ENCODE measurements at places on chromosomes 3 and 15. TPM values are rescaled to one million over a fixed set of nuclear protein-coding genes. Genes with fewer than 3 reads are reported as not detected.
A peak's percentile ranks its signal among the peaks of the same experiment; 100 is the strongest.

Gene SPRED1
- 26.4 TPM for total RNA-seq

Gene SST
- not detected for total RNA-seq

DNA sequence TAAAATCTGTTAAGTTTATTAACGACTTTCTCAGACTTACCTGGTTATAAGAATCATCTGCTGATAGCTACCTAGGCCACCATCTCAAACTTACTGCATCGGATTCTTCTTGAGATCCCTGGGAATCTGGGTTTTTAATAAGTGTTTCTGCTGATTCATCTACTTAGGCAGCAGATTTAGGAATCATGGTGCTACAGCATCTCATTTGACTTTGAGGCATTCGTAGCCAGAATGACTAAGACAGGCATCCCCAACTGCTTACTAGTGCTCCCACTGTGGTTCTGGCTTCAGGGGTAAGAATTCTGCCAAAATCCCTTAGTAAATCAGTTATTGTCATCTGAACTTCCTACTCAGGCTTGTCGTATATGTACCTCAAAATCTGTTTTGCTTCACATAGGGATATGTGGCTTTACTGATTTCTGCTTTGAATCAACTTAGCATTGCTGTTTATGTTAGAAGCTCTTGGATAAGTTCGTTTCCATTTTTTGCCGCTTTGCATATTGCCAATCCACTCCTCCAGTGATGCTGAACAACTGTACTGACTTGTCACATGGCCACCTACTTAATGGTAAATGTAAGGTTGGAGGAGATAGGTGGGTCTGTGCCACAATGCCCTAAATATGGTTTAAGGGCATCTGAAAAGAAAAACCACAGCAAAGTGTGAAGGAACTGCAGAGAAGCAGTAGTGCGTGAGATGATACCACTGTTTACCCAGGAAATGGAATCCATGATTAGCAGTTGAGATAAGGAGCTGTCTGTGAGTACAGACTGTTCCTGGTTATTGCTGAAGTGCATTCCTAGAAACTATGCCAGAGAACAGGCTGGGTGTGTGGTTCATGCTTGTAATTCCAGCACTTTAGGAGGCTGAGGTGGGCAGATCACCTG lies 60.3 kb downstream of the MAP6D1 start:
- H3K27me3 ChIP-seq = no peaks in the 10 kb centered on the region
- H3K4me1 ChIP-seq = peaks cover 16% of the 10 kb centered on the region
- H3K36me3 ChIP-seq = peaks cover 68% of the 10 kb centered on the region
- DNase-seq = peak; percentile 13

DNA sequence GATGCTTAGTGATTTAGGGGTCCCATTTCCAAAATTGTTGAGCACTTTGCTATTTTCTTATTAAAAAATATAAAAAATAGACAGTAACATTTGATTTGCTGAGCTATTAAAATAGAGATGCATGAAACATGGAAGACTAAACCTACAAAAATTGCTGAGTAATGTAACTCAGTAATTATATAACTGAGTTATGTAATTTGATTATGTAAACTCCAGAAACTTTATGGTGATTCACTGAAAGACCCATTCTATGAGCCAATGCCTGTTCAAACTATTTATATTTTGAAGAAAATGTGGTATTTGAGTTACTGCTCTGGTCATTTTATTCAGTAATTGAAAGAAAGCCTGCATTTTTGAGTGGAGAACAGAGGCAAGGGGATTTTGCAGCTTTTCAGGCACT lies 1221.5 kb upstream of the ALCAM start:
- H3K4me3 ChIP-seq = no peak overlapping the region
- H3K4me1 ChIP-seq = no peaks in the 10 kb centered on the region
- H3K27me3 ChIP-seq = no peaks in the 10 kb centered on the region
- no peaks in the 10 kb centered on the region for H3K36me3 ChIP-seq
- H3K27ac ChIP-seq = no peak overlapping the region

DNA sequence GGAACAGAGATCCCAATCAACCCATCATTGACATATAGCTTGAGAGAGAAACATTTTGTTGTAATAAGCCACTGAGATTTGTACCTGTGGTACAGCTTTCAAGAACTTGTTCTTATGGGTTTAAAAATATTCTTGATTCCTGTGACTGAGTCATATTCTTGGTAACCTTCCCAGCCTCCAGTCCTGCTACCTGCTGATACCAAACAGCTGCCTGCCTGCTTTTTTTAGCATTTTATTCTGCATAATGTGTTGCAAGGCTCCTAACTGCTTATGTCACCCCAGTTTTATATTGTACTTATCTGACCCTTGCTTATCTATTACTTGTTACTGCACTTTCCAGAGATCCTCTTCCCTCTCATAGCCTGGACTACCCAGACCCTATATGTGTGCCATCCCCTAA lies 349.3 kb upstream of the SOX2 start:
- no peak overlapping the region for H3K27ac ChIP-seq
- no peaks in the 10 kb centered on the region for H3K27me3 ChIP-seq
- no peak overlapping the region for H3K4me3 ChIP-seq

- H3K27ac ChIP-seq = no peak overlapping the region
- H3K4me3 ChIP-seq = no peak overlapping the region
- no peak for DNase-seq
- H3K27me3 ChIP-seq = no peaks in the 10 kb centered on the region
- H3K36me3 ChIP-seq = peaks cover 16% of the 10 kb centered on the region
These were observed 8.4 kb downstream of the MYO1E start for GRCh38 chr15:59364248-59364647.

DNA sequence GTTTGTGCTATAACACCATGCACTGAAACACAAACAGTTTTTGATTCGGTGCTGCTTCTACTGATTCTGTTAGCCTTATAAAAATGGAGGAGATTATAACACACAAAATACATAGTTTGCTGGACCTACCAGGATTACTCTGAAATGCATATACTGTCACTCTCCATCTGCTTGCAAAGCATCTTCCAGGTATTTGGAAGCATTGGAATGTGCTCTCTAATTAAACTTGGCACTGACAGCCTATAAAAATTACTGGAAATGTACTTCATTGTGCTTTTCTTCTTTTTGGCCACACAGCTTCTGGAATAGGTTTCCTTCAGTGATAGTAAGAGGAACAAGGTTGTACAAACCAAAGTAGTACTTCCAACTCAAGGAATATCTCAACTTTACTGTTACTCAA lies 376.1 kb downstream of the UNC13C start:
- H3K27me3 ChIP-seq = no peaks in the 10 kb centered on the region
- H3K4me3 ChIP-seq = no peak overlapping the region
- no peaks in the 10 kb centered on the region for H3K36me3 ChIP-seq
- no peak overlapping the region for H3K27ac ChIP-seq

DNA sequence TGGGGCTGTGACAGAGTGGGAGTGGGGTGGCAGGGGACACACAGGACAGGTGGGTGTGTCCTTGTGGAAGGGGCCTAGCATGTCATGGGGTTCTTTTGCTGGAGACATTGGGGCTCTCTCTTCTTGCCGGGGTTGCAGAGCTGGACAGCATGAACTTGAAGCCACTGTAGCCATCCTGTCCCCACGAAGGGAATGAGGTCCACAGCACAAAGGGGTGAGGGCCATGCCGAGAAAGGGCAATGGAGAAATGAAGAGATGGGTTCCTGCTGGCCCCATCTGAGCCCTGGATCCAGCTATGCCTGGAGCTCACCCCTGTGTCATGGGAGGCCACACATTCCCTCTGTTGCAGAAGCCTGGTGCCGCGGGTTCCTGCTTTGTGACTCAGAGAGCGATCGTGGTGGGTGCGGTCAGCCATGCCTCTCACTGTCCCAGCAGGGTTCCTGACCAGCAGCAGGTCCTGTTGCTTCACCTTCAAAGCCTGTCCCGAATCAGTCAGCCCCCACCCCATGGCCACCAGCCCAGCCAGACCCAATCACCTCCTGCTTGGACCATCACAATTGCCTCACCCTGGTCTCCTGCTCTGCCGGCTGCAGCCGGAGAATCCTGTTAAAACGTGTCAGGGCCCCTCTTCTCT lies 50.0 kb downstream of the DNAJB8 start:
- DNase-seq = peak; percentile 96
- peaks cover 18% of the 10 kb centered on the region for H3K4me1 ChIP-seq
- peaks cover 22% of the 10 kb centered on the region for H3K27me3 ChIP-seq
- H3K36me3 ChIP-seq = no peaks in the 10 kb centered on the region
- H3K27ac ChIP-seq = no peak overlapping the region

Gene LYZL4
- total RNA-seq = not detected

Gene SPTBN5
- 1.1 TPM for total RNA-seq

GRCh38 chr3:197003461-197004385 lies 25.9 kb downstream of the MELTF start:
- peak overlapping the region; percentile 71 for H3K4me3 ChIP-seq
- H3K36me3 ChIP-seq = no peaks in the 10 kb centered on the region

GRCh38 chr3:79653266-79653830 lies 114.5 kb downstream of the ROBO1 start:
- H3K36me3 ChIP-seq = no peaks in the 10 kb centered on the region
- H3K27ac ChIP-seq = no peak overlapping the region
- H3K4me1 ChIP-seq = no peaks in the 10 kb centered on the region
- DNase-seq = no peak

GRCh38 chr15:65827065-65827464 lies 35.0 kb upstream of the DENND4A start:
- H3K27me3 ChIP-seq = no peaks in the 10 kb centered on the region
- H3K27ac ChIP-seq = no peak overlapping the region
- DNase-seq = no peak
- peaks cover 4% of the 10 kb centered on the region for H3K4me1 ChIP-seq
- peaks cover 7% of the 10 kb centered on the region for H3K36me3 ChIP-seq
- H3K4me3 ChIP-seq = no peak overlapping the region

Gene NOP10
- 168 TPM for total RNA-seq

Gene TMEM207
- total RNA-seq = not detected

DNA sequence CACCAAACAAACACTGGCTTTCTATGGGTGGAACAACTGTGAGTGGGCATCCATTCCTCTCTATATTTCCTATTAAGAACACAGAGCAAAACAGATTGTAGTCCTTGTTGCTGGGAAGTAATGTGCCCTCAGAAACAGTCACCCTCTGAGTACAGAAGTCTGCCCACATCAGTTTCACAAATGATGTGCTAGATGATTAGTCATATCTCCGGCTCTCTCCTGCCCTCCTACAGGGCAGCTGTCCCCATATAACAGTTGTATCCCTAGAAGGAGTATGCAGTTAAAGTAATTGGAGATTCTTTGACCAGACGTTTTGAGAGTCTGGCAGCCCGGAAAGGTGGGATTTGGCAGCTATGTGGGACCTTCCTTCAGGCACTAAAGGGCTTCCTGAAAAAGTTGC lies 159.9 kb downstream of the APBA2 start:
- no peaks in the 10 kb centered on the region for H3K4me1 ChIP-seq
- H3K27me3 ChIP-seq = no peaks in the 10 kb centered on the region
- no peak for DNase-seq
- H3K4me3 ChIP-seq = no peak overlapping the region

Gene PP2D1
- total RNA-seq = not detected

- no peak overlapping the region for H3K27ac ChIP-seq
- no peak for DNase-seq
- no peaks in the 10 kb centered on the region for H3K36me3 ChIP-seq
- H3K4me1 ChIP-seq = no peaks in the 10 kb centered on the region
- no peaks in the 10 kb centered on the region for H3K27me3 ChIP-seq
These were observed 94.1 kb downstream of the HMG20A start for GRCh38 chr15:77514641-77515402.

DNA sequence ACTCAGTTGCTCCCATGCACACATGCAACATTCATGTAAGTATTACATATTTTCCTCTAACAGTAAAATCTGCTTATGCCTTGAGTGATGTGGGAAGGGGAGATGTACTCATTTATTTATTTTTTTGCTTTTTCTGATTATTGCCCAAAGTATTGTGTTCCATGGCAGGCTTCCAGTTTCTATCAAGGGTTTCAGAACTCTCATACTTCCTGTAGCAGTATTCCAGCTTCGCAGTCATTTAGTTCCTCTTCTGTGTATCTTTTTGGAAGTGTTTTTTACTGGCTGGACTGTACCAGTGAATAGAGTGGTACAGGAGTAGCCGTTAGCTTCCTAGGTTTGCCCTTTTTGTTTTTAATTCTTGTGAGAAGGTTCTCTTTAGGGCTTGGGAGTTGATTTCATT lies 26.9 kb downstream of the RAB11A start:
- no peak overlapping the region for H3K27ac ChIP-seq
- no peaks in the 10 kb centered on the region for H3K27me3 ChIP-seq
- peaks cover 55% of the 10 kb centered on the region for H3K36me3 ChIP-seq

DNA sequence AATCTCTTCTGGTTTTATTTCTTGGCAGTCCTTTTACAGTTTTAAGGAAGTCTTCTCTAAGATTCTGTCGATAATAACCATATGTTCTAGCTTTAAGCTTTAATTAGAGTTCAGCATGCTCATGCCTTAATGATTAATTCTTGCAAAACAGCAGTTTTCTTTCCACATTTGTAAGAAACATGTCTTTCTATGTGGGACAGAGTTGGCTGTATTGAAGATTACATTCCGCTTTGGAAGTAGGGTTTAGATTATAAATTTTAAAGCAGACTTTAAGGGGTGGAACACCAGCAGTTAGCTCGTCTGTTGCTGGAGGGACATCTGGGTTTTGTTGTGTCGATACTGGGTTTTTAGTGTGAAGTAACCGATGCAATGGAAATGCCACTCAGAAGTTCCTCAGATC lies 35.3 kb downstream of the SQOR start:
- peaks cover 78% of the 10 kb centered on the region for H3K36me3 ChIP-seq
- H3K4me3 ChIP-seq = no peak overlapping the region
- no peak for DNase-seq
- no peaks in the 10 kb centered on the region for H3K27me3 ChIP-seq

Data from MCF 10A (cell line).